ENCODE measurements at places on chromosomes 1 and 21.
A peak's percentile ranks its signal among the peaks of the same experiment; 100 is the strongest.

GRCh38 chr21:42143111-42143510 is 72.0 kb downstream of the UMODL1 start:
- no peak for DNase-seq

- DNase-seq, result no peak
Measured at GRCh38 chr1:20367626-20368025, 77.0 kb downstream of the VWA5B1 start.

GRCh38 chr1:42943166-42943565 is 15.5 kb downstream of the SLC2A1 start:
- no peak for DNase-seq

DNA sequence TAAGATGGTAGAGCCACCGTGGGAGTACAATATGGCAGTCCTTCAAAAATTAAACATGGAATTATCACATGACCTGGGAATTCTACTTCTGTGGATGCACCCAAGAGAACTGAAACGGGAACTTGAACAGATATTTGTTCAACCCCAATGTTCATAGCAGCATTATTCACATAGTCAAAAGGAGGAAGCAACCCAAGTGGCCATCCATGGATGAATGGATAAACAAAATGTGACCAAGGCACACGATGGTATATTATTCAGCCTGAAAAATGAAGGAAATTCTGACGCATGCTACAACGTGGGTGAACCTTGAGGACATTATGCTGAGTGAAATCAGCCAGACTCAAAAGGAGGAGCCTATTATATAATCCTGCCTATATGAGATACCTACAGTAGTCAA is 22.8 kb upstream of the LAPTM5 start:
- DNase-seq, result no peak

DNA sequence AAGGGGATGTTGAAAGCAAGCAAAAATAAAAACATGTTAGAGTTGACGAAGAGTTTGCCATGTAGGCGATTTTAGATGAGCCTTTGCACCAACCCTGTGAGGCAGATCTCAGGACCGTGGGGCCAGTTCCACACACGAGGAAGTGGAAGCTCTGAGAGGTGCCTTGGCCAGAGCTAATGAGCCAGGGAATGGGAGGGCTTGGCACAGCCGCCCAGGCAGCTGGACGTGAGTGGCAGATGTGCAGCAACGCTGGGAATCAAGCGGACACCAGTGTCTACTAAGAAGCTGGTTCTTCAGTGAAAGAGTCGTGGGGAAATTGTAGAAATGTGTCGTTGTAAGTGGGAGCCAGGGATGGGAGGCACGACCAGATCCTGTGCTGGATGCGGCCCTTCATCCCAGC is 58.9 kb upstream of the COL6A1 start:
- no peak for DNase-seq

GRCh38 chr1:5742032-5742431 is 250.2 kb downstream of the NPHP4 start:
- no peak for DNase-seq

DNA sequence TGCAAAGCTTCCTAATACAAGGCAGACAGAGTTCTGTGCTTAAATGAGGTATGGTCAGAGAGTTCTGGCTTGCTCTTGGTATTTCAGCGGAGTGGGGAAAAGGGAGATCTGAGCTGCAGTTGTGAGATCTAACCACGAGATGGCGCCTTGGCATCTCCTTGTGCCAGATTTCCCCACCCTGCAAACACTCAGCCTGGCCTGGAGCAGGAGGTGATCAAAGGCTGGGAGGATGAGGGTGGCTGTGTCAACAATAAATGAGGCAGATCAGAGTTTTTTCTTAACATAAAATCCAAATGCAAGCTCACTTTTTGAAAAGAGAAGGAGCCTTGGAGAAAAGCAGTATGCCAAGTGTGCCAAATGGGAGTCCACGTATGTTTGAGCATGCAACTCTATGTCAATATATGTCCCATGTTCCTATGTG is 4.1 kb upstream of the TFAP2E start:
- peak; percentile 55 for DNase-seq

DNA sequence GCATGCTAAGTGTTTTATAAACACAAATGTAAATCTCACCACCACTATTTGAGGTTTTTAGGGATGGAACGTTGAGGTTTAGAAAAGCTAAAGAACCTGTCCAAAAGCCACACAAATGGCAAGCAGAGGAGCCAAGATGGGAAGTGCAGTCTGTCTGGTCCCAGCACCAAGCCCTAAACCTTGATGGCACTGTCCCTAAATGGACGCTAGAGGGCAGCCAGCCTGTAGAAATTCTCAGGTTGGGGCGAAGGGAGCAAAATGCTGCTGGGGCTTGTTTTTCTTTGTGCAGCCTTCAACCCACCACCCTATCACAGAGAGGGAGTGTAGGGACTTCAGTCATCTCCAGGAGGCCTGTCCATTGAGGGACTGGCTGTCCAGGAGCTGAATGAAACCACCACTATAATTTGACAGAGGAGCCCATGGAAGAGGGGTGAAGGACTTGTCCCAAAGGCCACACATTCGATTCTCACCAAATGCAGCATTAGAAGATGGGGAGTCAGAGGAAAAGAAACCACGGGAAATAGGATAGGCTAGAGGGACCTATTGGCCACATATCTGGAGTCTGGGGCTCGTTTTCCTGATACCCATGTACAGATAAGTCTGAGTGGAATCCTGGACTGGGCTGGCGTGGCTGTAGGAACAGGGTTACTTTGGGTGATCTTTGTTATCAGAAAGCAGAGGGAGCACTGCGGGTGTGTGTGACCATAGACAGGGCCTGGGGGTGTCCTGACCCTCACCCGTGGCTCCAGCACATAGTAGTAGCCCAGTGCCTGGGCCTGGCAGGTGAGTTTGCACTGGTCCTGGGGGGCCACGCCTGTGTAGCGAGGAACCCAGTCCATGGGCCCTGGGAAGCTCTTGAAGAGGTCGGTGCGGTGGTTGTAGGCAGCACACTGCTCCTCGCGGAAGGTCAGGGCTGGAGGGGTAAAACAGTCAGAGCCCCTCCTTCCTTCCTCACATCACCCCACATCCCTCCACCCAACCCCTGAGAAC is 6.1 kb downstream of the ADAMTS4 start:
- DNase-seq, result peak; percentile 59

GRCh38 chr1:7898962-7899361 is 41.7 kb downstream of the TNFRSF9 start:
- no peak for DNase-seq

DNA sequence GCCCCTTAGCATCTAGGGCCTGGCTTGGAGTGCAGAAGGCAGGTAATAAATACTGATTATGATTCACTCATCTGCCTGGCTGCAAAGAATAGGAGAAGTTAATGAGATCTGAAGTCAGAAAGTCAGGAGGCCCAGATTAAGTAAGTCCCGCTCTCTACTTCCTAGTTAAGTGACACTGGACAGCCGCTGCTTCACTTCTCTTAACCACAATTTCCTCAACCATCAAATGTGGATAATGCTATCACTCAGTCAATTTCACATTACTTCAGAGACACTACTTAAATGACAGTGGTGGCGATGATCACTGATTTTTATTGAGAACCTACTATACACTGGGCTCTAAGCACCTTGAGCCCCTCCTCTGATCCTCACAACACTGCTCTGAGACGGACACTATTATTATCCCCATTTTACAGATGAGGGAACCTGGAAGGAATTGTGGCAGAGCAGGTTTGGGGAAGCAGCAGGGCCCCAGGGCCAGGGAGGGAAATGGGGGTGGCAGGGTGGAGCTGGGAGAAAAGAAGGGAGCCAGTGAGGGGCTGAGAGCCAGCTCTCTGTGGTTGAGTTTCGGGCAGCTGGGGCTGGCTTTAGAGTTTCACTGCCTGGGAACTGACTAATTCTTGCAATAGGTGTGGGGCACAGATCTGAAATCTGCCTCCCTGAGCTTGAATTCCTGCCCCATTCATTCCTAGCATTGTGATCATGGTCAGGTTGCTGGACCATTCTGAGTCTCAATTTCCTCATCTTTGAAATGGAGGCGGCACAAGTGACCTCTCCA is 2.4 kb upstream of the E2F2 start:
- DNase-seq, result no peak

GRCh38 chr1:15107911-15108310 is 45.6 kb upstream of the TMEM51 start:
- DNase-seq, result no peak

DNA sequence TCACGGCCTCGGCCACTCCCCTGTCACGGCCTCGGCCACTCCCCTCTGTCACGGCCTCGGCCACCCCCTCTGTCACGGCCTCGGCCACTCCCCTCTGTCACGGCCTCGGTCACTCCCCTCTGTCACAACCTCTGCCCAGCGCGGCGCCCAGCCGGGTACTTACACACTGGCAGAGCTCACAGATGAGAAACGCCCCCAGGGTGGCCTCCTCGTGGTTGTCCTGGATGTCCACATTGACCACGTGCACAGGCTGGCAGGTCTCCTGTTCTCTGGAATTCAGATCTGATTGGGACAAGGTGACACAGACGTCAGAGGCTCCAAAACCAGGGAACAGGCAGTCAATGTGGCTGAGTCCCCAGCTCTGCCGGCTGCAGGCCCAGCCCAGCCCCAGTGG is 3.3 kb upstream of the TMEM240 start:
- DNase-seq, result no peak

- DNase-seq, result no peak
Measured at GRCh38 chr1:13809461-13810159, 109.6 kb downstream of the PRDM2 start.

DNA sequence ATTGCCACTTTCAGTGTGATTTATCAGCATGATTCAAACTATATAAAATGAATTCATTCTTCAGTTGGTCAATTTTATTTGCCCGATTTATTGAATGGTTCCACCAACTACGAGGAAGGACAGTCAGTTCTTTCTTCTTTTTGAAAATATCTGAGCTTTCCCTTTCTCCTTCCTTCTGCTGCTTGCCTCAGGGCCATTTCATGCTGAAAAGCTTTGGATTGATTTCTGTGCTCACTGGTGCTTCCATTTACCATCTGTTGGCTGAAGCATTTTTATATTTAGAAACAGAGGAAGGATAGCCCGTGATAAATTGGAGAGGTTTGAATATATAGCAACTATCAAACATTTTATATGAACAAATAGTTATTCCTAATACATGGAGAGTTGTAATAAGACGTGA is 68.9 kb upstream of the ADAMTS5 start:
- no peak for DNase-seq

- DNase-seq, result no peak
Measured at GRCh38 chr1:30777904-30778153, 20.3 kb upstream of the LAPTM5 start.

DNA sequence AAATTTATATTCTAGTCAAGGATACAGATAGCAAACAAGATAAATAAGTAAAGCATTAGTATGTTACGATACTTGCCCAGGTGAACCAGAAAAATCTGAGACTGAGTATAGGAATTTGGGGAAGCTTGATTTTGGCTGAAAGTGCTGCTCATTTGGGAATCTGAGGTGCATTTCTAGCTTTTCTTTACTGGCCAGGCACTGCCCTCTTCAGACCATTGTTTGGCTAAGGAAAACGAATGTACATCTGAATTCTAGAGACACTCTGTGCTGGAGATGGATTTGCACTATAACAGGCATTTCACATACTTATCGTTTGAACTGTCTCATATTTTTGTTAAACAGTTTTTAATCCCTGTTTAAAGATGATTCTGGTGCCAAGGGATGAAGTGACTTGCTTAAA is 23.4 kb downstream of the ARID1A start:
- DNase-seq, result no peak

DNA sequence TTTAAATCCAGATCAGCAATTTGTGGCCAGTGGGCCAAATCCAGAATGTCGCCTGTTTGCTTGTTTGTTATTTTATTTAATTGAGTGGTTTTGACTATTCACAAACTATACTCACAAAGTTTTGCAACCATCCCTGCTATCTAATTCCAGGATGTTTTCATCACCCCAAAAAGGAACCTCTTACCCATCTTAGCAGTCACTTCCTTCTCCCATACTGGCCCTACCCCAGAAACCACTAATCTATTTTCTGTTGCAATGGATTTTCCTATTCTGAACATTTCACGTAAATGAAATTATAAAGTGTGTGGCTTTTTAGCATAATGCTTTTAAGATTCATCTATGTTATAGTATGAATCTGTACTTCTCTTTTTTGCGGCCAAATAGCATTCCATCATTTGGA is 41.3 kb downstream of the WDTC1 start:
- no peak for DNase-seq

GRCh38 chr1:208245185-208245705 is 1.1 kb upstream of the PLXNA2 start:
- DNase-seq, result peak; percentile 76

DNA sequence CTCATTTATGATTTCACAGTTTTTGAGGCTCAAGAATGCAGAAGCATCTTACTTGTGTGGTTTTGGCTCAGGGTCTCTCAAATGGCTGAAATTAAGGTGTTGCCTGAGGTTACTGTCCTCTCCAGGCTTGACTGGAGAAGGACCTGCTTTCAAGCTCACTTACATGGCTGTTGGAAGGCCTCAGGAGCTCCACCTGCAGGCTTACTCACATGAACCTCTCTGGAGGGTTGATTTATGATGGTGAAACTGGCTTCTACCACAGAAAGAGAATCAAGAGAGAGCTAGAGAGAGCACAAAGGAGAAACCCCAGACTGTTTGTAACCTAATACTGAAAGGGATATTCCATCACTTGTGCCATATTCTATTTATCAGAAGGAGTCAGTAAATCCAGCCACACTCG is 6.2 kb upstream of the KCNK2 start:
- DNase-seq, result no peak

- no peak for DNase-seq
Measured at GRCh38 chr1:240285540-240285939, 193.9 kb downstream of the FMN2 start.

DNA sequence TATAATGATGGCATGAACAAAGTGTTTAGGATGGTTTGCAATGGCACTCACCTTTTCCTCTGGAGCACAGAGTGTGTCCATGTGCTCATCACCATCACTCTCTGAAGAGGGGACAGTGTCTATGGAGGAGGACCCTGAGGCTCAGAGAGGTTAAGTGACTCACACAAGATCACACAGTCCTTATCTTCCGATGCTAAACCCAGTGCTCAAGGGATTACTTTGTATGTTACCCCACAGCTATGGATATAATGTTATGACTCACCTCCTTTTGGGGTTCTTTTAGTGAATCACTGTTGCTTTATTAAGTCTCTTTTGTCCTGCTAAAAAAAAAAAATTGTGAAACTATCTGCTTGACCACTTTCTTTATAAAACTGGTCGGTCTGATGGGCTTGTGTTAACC is 67.6 kb downstream of the TENT5C start:
- DNase-seq, result no peak

- peak; percentile 19 for DNase-seq
Measured at GRCh38 chr21:42614396-42614795, 39.0 kb upstream of the PDE9A start.

GRCh38 chr1:224196813-224197600 is 14.0 kb downstream of the DEGS1 start:
- no peak for DNase-seq

DNA sequence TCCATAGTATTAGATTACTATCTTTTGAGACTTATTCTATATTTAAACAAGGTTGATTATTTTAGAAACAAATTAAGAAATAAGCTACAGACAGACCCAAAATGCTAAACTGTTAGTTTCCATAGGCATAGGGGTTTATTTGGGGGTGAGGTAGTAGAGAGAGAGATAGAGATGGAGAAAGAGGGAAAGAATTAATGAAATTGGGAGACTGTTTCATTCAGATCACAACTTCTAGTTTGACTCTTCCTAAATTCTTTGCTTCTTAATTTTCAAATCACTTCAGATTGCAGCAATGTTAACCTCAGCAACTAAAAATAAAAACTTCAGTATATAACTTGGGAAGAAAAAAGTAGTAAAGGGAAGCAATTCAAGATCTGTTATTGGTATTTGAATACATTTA is 3.4 kb downstream of the JUN start:
- DNase-seq, result no peak

GRCh38 chr1:92709738-92710137 is 75.2 kb downstream of the EVI5 start:
- DNase-seq, result no peak

Data from stimulated activated CD4-positive, alpha-beta T cell treated with anti-CD3 and anti-CD28 coated beads, Interleukin-12 subunit alpha, Interleukin-12 subunit beta, amount 100 ng/mL, for 4 hours (primary cell).